DMS79 (cell line): ENCODE measurements at places on chromosomes 2 and 18.

- DNase-seq: no peak
These were observed 87.0 kb downstream of the XDH start for GRCh38 chr2:31327505-31327904.

DNA sequence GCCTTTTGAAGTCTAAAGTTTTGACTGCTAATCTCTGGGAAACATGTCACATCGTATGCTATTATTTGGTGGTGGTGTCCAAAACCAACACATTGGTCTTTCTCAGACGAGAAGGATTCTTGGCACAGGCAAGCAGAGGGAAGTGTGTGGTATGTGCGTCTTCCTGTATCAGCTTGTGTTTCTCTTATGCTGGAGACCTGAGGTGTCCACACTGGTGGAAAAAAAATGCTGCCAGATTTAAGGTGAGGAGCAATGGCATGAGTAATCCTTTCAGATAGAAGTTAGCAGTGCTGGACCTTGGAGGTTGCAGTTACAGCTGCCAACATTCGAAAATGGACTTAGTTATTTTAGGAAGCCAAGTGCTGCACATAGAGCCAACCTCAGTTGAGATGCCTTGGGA lies 11.7 kb upstream of the FHL2 start:
- DNase-seq: no peak

- DNase-seq: no peak
These were observed 32.2 kb downstream of the MAIP1 start for GRCh38 chr2:199987586-199987985.

DNA sequence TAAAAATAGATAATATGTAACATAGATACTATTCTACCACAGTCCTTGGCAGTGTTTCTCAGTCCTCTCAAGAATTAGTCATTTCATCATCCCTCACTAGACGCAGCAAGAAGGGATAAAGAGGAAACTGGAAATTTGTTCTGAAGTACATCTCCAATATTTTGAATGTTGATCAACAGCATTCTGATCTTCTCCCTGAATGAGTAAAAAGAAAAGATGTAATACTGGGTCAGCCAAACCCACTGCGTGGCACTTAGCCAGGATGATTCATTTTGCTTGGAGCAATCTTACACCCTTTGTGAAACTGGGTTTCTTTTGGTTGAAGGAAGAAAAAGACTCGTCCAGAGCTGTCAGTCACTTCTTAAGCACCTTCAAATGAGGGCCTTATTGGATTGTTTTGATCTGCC lies 54.1 kb downstream of the TAF1B start:
- no peak for DNase-seq

- DNase-seq: no peak
These were observed 202.9 kb upstream of the NT5C1B start for GRCh38 chr2:18792226-18792629.

DNA sequence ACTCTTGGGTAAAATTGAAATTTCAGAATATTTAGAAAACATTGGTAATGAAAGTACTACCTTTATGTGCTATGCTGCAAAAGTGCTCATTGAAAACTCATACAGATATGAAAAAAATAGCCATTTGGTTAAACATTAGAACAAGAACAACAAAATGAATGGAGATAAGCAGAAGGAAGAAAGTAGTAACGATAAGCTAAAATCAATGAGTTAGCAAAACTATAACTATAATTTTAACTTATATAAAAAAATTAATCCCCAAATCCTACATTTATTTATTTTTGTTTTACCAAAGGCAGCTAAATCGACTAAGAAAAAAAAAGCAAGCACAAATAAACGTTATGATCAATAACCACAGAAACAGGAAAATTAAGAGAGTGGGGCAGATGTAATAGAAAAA lies 99.2 kb downstream of the CERS6 start:
- no peak for DNase-seq

GRCh38 chr2:98884658-98885057 lies 51.4 kb downstream of the CRACDL start:
- DNase-seq: no peak

DNA sequence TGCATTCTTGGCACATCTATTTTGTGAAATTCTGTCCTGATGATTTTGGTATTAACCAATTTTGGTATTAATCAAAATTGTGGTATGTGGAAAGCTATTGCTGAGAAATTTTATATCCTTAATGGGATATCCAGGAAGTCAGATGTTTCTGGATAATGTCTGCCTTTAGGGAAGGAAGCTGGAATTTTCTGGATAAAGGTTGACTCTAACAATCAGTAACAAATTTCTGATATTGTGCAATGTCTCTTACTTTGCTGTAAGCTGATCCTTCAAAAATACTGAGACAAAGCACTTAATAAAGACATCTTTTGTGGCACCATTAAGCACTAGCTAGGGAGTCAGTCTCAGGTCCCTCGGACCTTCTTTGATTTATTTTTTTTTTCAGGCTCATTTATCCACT lies 100.8 kb upstream of the UGP2 start:
- no peak for DNase-seq

DNA sequence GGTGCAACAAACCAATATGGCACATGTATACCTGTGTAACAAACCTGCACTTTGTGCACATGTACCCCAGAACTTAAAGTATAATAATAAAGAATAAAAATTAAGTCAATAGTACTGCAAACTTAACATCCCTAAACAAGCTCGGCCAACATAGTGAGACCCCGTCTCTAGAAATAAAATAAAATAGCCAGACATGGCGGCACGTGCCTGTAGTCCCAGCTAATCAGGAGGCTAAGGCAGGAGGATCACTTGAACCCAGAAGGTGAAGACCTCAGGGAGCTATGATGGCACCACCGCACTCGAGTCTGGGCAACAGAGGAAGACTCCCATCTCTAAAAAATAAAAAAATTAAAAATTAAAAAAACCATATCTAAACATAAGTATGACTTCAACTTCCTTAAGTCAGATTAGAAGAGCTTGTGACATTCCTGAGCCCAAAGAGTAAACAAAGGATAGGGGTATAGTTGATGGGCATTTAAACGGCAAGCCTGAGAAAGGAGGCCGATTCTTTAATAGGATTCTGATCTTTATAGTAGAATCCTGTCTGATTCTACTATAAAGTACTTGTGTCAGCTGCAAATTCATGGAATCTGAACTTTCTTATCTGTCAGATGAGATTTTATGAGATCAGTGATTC lies 1.6 kb downstream of the FAM124B start:
- DNase-seq: no peak

DNA sequence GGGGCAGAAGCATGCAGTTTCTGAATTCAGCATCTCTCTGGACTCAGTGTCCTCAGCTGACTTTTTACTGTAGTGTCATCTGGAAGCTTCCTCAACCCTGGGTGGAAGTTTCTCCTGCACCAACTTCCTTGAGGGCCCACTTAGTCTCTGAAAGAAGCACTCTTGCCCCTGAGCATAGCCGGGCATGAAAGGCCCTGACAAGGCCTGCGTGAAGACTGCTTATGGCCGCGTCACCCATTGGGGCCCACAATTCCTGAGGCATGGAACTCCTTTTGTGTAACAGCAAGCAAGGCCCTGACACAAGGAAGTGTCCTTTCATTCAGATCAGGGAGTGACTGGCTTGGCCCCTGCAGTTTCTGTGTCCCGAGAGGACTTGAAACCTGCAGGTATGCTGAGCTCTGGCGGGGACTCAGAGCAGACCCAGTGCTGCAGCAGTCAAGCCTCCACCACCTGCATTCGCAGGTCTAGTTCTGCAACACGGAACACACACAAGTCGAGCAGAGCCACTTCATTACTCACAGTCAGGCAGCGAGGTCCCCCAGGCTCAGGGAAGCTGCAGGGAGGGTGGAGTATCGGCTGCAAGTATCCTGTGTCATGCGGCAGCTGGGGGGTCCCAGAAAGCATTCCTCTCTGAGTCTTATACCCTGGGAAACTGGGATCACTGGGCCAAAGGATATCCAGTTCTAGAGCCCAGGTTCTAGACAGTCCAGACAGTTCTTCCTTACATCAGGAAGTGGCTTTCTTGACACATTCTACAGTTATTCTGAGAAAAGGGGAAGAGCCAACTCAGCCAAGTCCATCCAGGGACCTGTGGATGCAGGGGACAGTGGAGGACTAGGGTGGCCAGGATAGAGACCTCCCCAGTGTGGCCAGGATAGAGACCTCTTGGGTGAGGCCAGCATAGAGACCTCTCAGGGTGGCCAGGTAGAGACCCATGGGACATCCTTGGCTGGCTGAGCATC lies 35.6 kb upstream of the PRLH start:
- DNase-seq: no peak

DNA sequence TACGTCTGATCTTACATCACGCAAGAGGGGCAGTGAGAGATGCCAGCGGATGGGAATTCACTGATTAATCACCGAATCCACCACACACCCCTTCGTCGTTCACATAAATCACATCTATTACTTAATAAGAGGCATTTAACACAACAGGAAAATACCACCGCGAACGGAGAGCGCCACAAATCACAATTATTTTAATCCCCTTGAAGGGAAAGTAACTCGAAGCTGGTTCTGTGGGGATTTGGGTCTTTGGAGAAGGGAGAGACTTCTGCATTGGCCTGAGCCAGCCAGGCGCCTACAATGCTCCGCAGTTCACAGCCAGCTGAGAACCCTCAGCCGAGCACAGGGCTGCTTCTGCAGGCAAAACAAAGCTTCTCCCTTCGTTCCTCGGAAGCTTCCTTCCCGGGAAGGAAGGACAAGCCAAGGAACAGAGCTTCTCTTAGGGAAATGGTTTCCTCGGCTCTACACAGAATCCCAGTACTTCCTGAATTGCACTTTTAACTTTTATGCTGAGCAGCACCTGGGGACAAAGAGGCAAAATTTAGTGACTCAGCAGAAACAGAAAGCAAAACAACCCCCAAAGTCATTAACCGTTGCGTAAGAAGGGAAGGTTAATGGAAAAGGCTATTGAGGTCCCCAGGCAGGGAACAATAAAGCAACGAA lies at the start of gene LRP1B:
Gene LRP1B, minus strand, starts transcription at position 7 of the 660 bp plus-strand sequence. CDS start 287 bp downstream, outside the sequence.
- no peak for DNase-seq

- no peak for DNase-seq
These were observed 186.1 kb downstream of the ADCYAP1 start for GRCh38 chr18:1090758-1091157.

- no peak for DNase-seq
These were observed 179.4 kb downstream of the TXNL1 start for GRCh38 chr18:56458770-56459712.

- no peak for DNase-seq
These were observed 1508.7 kb upstream of the TMEFF2 start for GRCh38 chr2:193703411-193703810.

DNA sequence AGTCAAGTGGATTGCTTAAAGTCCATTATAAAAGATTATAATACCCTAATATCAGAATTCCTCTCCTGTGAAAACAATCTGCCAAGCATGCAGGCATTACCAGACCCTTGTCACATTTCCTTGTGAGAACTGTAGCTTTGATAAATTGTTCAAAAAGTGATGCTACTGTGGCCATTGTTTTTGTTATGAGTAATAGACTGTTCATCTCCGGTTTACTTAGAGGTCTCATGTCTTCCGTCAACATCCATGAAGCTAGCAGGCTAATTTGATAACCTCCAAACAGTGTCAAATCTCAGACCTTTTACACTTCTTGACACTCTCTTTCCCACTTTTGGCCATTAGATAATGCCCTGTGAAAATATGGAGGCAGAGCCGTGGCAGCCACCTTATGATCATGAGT lies 342.7 kb downstream of the CPS1 start:
- no peak for DNase-seq

DNA sequence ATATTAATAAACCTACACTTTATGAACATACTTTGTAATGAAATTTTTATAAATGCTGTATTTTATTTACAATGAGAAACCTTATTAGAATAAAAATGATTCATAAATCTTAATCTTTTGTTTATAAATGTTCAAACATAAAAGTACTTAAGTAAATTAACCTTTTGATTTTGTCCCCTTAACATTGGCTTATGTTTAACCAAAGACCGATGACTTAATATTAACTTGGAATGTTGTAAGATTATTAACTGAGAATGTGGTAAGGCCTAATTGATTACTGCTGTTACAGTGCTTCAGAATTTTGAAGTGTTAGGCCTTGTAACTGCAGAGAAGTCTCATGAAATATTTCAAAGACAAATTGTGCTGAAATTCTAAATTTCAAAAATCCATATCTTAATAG lies 5.7 kb downstream of the CPS1 start:
- DNase-seq: no peak

- no peak for DNase-seq
These were observed 33.2 kb downstream of the SPOPL start for GRCh38 chr2:138534791-138535190.

DNA sequence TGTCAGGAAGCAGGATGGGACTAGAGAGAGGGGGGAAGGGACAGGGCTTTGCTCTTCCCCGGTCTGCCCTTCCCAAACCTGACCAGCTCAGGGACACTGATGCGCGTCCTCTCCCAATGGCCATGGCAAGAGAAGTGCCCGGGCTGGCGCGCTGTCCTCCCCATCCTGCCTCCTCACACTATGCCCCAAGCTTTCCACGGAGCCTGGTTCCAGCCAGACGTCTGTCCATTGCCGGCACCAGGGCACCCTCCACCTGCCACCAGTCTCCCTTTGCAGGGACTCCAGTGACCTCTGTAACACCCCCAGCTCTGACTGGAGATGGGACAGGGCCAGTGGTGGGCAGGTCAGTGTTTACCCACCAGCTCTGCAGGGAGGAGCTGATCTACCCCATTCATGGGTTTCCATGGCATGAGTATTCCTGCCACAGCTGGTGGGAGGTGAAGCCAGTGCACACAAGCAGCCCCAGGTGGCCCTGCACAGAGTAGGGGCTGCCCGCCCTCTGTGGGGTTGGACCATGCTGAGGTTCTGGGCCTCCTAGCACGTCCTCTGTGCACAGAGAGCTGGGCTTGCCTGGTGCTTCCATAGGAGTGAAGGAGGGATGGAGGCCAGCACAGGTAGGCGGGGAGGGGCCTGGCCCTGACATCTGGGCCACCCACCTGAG lies 109.5 kb downstream of the PXDN start:
- DNase-seq: no peak

GRCh38 chr2:88729061-88729745 lies 37.7 kb downstream of the RPIA start:
- no peak for DNase-seq

DNA sequence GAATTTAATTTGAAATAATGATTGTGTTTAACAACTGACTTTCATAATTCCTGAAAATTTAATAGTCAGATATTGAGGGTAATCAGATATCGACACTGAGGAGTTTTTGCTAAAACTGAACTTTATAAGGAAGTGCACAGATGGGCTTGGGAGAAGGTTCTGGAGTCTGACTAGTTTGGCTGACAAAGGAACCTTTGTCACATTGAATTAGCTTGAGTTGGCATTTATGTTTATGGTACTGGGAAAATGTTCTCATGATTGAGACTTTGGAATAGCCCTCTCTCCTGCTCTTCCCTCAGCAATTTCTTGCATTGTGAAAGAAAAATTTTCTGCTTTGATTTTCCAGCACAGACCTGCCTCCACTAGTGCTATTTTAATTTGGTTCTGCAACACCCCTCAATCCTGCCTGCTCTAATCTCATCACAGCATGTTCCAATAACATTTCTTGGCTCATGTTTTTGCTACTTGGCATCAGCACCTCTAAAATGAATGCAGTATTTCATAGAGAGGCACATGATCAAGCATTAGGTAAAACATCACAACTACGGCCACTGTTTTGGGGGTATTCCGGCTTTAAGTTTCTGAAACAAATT lies 133.9 kb upstream of the FSHR start:
- no peak for DNase-seq

- no peak for DNase-seq
These were observed 154.4 kb upstream of the PXDN start for GRCh38 chr2:1898461-1899395.
